ENCODE measurements at places on chromosomes 3 and 15.

DNA sequence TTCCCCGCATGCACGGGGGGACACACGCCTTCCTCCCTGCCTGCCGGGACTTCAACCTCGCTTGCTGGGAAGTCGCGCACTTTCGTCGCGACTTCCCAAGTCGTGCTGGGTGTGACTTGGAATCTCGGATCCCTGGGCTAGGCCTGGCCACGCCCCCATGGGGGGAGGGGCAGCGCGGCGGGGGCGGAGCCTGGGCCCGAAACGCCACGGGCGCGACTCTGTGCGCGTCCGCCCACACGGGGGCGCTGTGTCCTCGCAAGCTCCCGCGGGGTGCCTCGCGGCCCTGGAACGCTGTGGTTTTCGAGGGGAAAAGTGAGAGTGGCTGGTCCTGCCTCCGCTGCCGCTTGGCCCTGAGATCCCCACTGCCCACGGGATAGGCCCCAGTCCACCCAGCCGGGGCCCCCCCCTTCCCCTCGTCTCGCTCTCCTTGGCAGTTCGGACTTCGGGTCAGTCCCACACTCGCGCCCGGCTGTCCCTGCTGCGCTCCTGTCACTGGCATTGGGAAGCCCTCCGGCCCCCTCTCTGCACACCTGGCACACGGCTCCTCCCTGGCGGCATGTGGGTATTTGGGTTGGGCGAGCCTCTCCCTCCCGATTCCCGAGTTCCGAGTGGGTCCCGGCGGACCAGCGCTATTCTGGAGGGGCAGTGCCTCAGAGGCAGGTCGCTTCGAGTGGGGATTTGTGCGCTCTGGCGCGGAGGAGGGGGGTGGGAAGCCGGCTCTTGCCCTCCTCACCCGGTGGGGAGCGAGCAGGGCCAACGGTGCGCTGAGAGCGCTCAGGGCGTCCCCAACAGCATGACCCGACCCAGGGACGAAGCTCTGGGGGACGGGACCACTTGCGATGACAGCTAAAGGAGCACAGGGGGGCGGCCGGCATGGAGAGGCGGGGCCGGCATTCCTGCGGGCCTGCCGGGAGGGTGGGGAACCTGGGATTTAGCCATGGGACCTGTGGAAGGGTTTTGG is 23.6 kb downstream of the SEC61A1 start:
- DNase-seq = no peak

DNA sequence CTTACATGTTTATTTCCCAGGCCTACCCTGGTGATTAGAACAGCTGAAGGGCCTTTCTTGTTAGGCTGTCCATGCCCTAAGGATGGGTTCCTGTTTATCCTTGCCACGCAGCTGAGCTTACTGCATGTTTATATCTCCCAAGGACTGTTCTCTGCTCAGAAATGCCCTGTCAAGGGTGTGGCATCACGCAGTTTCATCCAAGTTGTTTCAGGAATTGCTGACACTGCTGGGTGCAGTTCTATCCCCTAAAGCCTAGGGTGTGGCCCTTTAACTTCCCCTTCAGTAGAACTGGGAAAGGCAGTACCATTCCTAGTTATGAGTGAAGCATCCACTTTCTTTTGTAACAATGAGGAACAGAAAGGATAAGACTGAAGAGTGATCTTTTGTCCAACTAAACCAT is 5.0 kb downstream of the ELL3 start:
- DNase-seq = no peak

DNA sequence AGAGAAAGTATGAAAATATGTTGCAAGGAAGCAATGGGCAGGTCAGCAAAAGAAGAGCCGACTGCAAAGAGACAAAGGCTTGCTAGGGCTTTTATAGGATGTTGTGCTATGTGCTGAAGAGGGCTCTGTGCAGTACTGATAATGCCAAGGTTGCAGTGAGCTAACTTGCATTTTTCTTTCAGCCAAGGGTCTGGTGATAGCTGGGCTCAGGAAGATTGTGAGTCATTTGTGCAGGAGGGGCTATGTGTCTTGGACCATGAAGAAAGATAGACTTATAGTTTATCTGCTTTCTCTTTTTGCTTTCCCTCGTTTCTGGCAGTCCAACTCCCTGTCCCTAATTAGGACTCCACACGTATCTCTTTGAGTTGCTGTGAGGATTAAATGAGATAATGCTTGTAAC is 64.5 kb upstream of the LRIG1 start:
- DNase-seq = no peak

DNA sequence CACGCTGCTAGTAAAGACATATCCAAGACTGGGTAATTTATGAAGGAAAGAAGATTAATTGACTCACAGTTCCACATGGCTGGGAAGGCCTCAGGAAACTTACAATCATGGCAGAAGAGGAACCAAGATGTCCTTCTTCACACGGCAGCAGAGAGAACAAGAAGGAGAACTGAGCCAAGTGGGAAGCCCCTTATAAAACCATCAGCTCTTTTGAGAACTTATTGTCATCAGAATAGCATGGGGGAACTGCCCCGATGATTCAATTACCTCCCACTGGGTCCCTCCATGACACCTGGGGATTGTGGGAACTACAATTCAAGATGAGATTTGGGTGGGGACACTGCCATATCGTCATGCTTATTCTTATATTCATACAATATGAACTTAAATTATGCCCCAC is 49.0 kb downstream of the DUT start:
- no peak for DNase-seq

DNA sequence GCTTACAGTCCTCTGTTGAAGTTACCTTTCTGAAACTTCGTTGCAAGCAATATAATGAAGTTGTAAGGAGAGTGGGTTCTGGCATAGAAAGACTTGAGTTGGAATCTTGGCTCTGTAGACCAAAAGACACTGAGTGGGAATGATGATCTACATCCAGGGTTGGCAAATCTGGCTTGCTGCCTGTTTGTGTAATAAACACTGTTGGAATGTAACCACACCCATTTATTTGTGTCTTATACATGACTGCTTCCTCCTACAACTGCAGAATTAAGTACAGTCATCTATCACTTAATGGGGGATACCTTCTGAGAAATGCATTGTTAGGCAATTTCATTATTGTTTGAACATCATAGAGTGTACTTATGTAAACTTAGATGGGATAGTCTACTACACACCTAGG is 178.4 kb upstream of the SUCLG2 start:
- no peak for DNase-seq
